ENCODE measurements at places on chromosomes 2 and 18.

DNA sequence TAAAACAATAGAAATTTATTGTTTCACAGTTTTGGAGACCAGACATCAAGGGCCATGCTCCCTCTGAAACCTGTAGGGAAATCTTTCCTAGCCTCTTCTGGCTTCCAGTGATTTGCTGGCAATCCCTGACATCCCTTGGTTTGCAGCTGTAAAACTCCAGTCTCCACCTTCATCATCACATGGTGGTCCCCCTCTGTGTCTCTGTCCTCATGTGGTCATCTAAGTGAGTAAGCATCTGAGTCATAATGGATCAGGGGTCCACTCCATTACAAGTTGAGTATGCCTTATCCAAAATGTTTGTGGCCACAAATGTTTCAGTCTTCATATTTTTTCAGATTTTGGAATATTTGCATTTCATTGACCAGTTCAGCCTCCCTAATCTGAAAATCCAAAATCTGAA lies 5.6 kb upstream of the SGPP2 start:
- no peak for DNase-seq
- H3K27ac ChIP-seq = no peak overlapping the region
- peaks cover 18% of the 10 kb centered on the region for H3K27me3 ChIP-seq

- no peaks in the 10 kb centered on the region for H3K4me1 ChIP-seq
- DNase-seq = no peak
- H3K36me3 ChIP-seq = no peaks in the 10 kb centered on the region
- no peak overlapping the region for H3K27ac ChIP-seq
- no peak overlapping the region for H3K4me3 ChIP-seq
These were observed 25.3 kb upstream of the MFSD6 start for GRCh38 chr2:190382851-190383250.

DNA sequence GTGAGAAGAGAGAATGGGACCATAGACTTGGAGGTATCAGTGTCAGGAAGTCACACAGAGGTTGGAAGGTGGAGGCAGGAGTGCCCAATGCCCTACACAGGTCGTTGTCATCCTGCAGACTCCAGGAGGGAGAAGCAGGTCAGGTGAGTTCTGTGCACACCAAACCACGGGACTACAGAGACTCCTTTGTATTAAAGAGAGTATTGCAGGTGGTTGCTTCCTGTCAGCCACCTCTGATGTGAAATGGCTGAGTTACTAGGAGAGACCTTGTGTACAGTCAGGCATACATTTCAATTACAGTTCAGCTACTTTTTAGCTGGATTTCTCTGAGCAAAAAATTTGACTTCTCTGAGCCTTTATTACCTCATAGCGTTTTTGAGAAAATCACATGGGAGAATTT lies 51.6 kb downstream of the SPP2 start:
- H3K36me3 ChIP-seq = no peaks in the 10 kb centered on the region
- no peaks in the 10 kb centered on the region for H3K4me1 ChIP-seq
- no peaks in the 10 kb centered on the region for H3K27me3 ChIP-seq
- no peak overlapping the region for H3K4me3 ChIP-seq

GRCh38 chr2:204339212-204339715 lies 206.0 kb upstream of the PARD3B start:
- no peak for DNase-seq
- no peak overlapping the region for H3K4me3 ChIP-seq
- no peaks in the 10 kb centered on the region for H3K4me1 ChIP-seq
- H3K36me3 ChIP-seq = no peaks in the 10 kb centered on the region

All from tibial artery (tissue), 4 donors.